Stimulated activated CD4-positive, alpha-beta T cell treated with anti-CD3 and anti-CD28 coated beads, Interleukin-15, amount 100 ng/mL, for 48 hours (primary cell): ENCODE measurements at places on chromosomes 6 and 20.

GRCh38 chr6:43677759-43678158, 9.8 kb downstream of the MRPS18A start:
- DNase-seq = no peak

DNA sequence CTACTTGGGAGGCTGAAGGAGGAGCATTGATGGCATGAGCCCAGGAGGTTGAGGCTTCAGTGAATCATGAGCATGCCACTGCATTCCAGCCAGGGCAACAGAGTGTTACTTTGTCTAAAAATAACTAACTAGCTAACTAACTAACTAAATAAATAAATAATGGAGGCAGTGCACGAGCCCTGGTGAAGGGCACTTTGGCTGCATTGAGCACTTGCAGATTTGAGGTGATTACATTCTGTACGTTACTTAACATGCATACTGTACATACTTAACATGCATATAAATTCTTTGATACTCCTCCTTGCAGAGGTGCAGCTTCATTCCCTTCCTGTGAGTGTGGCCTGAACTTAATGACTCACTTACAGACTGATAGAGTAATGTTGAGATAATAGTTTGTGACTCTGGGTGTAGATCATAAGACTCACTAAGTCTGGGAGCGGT, 10.7 kb downstream of the HLA-A start:
- no peak for DNase-seq

GRCh38 chr20:10642856-10643559, 30.8 kb downstream of the JAG1 start:
- DNase-seq = no peak

DNA sequence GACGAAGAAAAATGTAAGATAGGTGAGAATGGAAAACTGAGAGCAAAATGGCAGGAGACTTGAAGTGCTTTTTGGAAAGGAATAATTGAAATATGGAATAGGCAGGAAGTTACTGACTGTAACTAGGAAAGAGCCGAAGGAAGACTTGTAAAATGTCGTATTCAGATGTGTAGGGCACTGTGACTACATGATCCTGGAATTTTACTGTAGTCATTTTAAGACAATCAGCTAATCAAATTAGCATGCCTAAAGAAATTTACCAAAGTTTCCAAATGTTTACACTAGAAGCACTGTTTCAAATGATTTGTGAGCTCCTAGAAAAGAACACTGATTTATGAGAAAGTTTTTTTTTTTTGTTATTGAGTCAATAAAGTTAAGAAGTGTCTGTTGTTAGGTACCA, 21.2 kb upstream of the ADIG start:
- no peak for DNase-seq

- no peak for DNase-seq
Measured at GRCh38 chr6:89379281-89379680, 26.8 kb upstream of the UBE2J1 start.

GRCh38 chr6:125918681-125919566, 37.6 kb upstream of the HINT3 start:
- peak; percentile 25 for DNase-seq

DNA sequence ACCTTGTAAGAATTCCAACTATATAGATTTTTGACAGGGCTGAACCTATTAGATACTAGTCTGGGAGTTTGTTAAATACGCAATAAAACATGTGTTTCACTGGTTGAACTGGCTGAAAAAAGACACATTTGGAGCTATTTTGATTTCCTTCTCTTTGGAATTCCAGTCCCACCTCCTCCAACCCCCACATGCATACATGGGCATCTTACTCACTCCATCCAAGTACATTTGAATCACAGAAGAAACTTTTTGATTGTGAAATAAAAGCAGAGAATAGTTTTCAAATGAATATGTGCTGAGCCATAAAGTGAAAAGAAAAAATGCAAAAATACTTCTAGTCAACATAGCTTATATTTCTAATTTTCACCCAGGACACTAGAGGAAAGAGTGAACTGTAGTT, 33.9 kb upstream of the STXBP5 start:
- DNase-seq = no peak

- peak; percentile 57 for DNase-seq
Measured at GRCh38 chr20:20452254-20452676, 84.4 kb downstream of the INSM1 start.

- peak; percentile 59 for DNase-seq
Measured at GRCh38 chr20:38997622-38998021, 35.5 kb downstream of the DHX35 start.

GRCh38 chr6:35262596-35262995, 3.1 kb downstream of the ZNF76 start:
- no peak for DNase-seq

DNA sequence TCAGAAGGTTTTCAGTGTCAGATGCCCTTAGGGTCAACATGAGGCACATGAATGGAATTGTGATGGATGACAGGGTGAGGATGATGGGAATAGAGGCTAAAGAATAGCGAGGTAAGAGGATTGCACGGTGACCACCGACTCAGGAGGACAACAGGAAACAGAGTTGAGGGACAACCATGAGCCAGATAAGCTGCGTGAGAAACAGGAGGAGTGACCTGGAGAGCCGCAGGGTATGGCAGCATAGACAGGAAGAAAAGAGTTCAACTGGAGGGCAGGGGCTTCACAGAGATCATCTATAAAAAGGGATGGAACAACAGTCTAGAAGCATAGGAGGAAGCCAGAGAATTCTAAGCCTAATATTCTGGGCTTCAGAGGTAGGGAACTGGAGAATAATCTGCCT, 84.7 kb upstream of the ENPP5 start:
- no peak for DNase-seq

GRCh38 chr6:150233843-150234269, 91.0 kb downstream of the PPP1R14C start:
- DNase-seq = no peak

GRCh38 chr6:98833307-98834059, 891 bp upstream of the POU3F2 start:
- DNase-seq = no peak

DNA sequence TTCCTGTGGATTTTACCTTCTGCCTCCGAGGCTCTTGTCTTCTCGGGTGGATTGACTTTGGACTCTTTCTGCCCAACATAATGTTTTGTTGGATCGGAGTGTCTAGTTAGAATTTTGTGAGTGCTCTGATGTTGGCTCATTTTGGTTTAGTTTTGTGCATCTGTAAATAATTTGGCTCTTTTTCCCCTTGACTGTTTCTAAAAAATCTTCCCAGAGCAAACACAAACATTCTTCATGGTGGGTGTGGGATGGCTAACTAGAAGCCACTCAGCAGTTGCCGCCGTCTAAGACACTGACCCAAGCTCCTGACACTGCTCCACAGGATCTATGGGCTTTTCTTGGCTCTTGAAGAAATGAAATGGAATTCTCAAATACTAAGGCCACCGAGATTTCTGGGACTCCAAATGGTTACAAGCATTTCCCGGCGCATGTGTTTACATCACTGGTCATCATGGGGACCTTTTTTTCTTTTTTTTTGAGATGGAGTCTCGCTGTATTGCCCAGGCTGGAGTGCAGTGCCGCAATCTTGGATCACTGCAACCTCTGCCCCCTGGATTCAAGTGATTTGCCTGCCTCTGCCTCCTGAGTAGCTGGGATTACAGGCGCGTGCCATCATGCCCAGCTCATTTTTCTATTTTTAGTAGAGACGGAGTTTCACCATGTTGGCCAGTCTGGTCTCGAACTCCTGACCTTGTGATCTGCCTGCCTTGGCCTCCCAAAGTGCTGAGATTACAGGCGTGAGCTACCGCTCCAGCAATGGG, 92.0 kb upstream of the FRMD1 start:
- DNase-seq = no peak

DNA sequence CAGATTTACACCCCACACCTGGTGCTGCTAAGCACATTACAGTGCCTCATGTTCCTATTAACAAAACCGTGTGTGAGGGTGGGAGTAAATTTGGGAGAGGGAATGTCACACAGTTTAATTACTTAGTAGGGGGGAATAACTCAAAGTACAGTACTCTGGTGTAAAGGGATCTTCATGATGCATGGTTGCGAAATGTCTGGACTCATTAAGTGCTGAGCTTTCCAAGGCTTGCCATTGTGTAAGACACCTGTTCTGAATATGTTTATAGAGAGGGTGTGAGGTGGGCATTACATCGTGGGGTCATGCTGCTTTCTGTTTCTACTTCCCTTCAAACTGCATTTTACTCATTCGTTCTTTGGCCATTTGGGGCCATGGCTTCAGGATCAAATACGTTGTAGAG, 181.2 kb downstream of the ADGRG6 start:
- no peak for DNase-seq

GRCh38 chr6:107154131-107154800, 39.0 kb upstream of the BEND3 start:
- no peak for DNase-seq

- DNase-seq = no peak
Measured at GRCh38 chr6:149138699-149139294, 178.7 kb upstream of the TAB2 start.

DNA sequence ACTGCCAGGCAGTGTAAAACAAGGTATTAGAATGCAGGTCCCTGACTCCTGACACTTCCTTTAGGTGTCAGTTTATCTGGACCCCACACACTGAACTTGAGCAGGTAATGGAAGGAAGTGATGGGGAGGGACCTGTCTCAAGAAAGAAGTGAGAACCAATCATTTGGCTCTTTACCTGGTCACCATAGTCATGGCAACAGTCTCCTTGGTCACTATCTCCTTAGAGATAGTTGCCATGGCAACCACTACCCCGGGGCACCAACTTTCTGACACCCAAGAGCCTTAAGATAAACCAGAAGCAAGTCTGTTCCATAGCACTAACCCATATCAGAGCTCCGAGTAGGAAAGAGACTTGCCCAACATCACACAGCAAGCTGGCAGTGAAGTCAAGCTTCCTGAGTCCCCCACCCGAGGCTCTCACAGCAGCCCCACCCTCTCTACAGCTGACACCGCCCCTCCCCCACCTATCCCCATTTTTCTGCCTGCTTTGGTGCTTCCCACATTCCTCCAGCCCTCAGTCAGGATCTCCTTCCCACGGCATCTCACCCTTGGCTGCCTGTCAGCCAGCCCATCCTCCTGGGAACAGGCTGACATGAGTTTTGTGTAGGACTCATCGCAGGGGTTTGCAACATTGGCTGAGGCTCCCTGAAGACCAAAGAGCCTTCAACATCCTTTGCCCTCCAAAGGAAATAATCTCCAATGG, 16.3 kb upstream of the HM13 start:
- DNase-seq = no peak

DNA sequence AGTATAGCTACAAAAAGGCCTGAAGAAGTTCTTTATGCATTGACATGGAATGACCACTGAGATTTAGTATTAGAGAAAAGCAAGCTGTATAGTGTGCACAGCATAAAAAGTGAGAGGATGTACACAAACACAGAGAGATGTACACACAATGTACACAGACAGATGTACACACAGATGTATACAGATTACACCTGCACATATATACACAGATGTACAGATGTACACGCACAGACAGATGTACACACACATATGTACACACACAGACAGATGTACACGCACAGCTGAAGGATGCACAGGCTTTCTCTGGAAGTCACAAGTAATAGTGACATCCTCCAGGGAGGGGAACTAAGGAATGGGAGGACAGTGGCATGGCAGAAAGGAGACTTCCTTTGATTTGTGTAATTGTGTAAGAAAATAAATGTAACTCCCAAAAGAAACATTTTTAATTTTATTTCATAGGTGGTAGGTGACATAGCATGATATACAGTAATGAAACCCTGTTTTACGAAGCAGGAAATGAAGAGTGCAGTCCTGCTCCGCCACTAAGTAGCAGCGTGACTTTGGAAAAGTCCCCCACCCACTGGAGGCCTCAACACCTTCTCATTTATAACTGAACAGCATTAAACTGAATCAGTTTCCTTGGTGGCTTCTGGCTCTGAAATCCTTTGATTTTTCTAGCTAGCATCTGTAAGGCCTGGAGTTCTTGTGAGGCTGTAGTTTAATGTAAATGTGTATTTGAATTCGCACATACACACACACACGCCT, 14.1 kb downstream of the NFATC2 start:
- peak; percentile 51 for DNase-seq

GRCh38 chr6:166713434-166714186, 86.6 kb upstream of the RPS6KA2 start:
- no peak for DNase-seq

GRCh38 chr20:63517376-63518309, 2.9 kb upstream of the PPDPF start:
- no peak for DNase-seq

- DNase-seq = no peak
Measured at GRCh38 chr6:124223611-124224345, 420.1 kb downstream of the NKAIN2 start.

DNA sequence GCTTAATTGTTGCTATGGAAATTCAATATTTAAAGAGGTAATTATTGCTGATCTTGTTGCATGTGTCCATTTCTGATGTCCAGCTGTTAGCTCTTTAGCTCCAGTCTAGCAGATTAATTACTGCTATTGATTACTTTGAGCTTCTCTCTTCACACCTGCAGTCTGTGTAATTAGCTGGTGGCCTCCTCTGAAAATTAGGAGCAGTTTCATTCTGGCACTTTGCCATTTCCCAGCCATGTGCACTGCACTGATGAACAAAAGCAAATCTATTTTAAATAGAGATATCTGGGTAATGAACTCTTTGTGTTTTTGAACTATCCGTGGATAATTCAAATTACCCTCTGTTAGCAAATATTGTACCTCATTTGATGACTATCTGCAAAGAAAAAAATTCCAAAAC, 275.9 kb downstream of the RNF144B start:
- DNase-seq = no peak

DNA sequence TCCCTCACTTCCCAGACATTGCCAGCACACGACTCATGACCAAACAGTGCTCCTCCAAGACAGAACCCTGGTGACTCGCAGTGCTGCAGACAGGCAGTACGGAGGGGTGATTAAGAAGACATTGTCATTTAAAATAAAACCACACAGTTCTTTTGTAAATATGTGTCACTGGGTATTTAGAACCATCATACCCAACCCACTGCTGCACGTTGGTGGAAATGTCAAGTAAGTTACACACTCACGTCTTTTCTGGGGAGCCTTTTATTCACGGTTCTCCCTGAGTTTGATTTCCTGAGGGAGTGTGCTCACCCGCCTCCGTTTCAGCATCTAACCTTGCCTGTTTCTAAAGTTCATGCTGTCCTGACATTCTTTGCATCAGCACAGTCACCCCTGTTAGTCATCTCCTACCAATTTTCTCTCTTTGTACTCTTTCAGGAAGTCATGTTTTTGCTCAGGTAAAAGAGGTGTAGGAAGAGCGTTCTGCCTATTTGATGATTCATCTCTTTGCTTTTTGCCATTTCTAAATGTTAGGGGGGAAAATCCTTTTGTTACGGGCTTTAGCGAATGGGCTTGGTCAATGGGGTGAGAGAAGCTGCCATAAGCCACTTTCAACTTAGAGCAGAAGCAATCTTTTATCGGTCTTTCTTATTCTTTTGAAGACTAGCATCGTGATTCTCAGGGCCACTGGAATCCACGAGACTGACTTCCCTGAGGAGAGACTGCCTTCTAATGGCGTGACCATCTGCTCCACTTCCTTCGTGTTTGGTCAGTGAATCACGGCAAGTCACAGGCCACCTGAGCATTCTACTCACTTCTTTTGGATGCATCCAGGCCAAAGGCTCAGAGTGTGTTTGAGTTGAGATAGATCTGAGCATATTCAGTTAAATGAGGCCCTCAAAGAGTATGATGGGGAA, 512.8 kb upstream of the JARID2 start:
- DNase-seq = peak; percentile 72
